ENCODE measurements at places on chromosomes 7 and 10.

GRCh38 chr7:65979583-65980477 is 2.2 kb downstream of the GUSB start:
- DNase-seq, result no peak

DNA sequence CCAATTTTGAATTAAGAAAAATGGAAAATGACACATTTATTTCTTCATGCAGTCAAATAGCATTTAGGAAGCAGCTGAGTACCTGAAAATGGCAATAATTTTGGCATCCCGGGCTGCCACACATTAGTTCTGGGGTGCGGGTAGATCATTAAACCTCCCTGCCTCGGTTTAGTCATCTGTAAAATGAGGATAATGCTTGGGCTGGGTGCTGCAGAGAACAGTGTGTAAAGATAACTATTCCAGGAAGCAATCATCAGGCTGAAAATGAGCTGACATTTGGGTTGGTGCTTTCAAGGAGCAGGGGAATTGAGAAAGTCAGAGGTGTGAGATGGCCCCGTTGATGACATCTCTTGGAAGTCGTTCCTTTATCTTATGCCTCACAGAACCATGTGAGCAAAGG is 767.2 kb downstream of the PHTF2 start:
- DNase-seq, result no peak

DNA sequence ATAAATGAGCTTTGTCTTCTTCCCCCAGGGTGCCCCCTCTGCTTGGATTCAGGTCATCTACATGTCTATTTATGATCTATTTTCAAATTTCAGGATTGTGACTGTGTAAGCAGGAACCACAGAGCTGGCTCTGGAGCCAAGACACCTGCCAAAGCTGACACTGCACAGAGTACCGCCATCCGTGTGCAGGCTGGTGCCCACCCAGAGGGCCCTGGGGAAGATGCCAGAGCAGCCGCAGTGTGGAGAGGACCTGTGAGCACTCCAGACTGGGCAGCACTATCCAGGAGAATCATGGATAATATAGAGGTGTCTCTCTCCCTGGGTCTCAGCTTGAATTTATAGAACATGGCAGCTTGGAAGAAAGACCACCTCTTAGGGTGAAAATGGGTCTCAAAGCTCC is 577.5 kb downstream of the GRID1 start:
- DNase-seq, result no peak

GRCh38 chr7:21828841-21829240 is 116.9 kb downstream of the CDCA7L start:
- no peak for DNase-seq

DNA sequence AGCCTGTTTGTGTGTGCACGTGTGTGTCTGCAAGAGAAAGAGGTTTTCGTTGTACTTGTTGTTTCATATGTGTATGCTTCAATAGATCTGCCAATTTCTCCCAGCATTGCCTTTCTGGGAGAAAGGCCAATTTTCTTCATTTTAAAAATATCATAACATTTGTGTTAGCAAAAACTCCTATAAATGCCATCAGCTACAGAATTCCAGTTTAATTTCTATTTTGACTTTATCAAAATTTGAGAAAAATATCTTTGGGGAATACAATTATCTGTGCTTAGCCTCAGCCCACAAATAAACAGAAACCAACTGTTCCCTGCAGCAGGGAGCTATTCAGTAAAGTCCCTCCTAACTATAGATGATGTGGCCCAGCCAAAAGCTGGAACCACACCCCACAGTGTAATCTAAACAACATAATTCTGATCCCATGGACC is 68.3 kb upstream of the MGMT start:
- DNase-seq, result no peak

- DNase-seq, result no peak
These were observed 21.8 kb downstream of the TBXAS1 start for GRCh38 chr7:139850906-139851305.

Measured in Peyer's patch (tissue), 4 donors.